ENCODE measurements at places on chromosomes 1 and 21.

DNA sequence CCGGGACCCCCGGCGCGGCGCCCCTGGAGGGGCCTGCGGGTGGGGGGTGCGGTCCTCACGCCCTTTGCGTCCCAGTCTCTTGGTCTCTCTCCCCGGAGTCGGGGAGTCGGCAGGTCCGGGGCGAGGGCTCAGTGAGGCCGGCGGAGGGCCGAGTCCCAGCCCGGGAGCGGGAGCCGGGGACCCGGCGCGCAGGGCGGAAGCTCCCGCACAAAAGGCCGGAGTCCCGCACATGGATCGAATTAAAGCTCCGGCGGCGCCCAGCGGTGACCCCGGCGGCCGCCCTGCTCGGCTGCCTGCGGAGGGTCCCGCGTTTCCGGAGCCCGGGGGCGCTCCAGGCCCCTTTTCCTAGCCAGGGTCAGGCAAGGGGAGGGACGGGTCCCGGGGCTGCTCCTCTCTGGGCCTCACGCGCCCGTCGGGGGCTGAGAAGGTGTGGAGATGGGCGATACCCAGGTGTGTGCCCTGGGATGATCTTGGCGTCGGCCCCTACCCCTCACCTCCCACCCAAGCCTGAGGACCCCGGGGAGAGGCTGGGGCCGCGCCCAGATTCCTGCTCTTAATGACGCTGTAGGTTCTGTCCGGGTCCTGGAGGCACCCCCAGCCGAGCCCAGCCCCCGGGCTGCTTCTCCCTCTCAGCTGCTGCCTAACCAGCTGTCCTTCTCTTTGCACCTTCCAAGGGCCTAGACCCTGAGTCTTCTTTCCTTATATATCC lies 512 bp downstream of the FBLIM1 start:
- DNase-seq, result no peak

GRCh38 chr1:5828308-5828935 lies 163.8 kb downstream of the NPHP4 start:
- DNase-seq, result no peak

DNA sequence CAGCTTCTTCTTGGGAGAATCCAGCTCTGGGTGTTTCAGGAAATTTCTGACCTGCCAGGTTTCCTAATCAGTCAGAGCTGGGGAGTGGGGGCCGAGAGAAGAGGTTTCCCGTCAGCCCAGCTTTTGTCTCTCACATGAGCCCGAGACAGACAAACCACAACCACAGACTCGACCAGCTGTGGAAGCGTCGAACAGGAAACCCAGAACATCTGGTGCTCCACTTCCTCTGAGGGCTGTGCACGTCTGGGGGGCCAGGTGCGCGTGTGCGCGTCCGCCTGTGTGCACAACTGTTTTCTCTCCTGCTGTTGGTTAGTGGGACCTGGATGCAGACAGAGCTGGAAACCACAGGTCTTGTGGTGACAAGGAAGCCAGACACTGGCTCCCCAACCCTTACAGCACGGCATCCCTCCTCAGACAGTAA lies 113.0 kb upstream of the SLC25A33 start:
- DNase-seq, result peak; percentile 46

DNA sequence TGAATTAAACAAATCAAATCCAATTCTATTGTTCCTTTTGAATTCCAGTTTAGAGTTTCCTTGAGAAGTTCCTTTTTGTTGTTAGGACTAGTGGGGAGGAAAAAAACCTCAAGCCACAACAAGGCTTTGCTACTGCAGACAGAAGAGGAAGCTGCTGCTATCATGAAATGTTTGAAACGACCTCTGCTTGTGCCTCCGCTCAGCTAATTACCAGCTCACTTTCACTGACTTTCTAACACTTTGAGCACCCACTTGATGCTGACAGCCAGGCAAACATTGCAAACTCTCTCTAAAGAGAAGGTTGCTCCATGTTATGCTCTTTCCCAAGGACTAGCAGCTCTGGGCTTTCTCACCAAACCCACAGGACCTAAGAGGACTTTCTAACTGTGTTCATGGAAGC lies 203.9 kb upstream of the PROX1 start:
- DNase-seq, result no peak

GRCh38 chr1:19885821-19886220 lies 3.6 kb downstream of the OTUD3 start:
- DNase-seq, result no peak

- DNase-seq, result no peak
These were observed 146.1 kb downstream of the SPATA46 start for GRCh38 chr1:162230517-162230916.

GRCh38 chr1:84691122-84691783 lies 992 bp upstream of the SSX2IP start:
- no peak for DNase-seq

GRCh38 chr1:17423781-17424245 lies 15.7 kb downstream of the RCC2 start:
- no peak for DNase-seq

GRCh38 chr1:177067752-177068410 lies 96.6 kb downstream of the ASTN1 start:
- no peak for DNase-seq

DNA sequence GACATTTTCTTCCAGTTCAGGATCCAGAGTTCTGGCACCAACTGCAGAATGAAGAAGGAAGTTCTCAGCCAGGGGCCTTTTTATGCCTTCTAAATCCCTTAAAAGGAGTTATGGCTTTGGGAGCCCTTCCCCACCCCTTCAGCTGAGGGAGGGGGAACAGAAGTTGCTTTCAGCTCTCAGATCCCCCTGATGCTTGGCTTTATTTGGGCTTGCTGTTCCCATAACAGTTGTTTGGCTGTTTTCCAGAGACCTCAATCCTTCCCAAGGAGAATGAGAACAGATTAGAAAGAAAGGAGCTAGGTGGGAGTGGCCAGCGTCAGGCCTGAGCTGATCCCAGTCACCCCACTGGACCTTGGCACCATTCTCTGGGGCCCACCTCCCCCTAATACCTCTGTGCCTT lies at the start of gene RPE65:
RPE65 (minus strand) TSS at position 54 of the 400 bp plus-strand sequence; CDS start at position 5, 49 bp downstream.
- DNase-seq, result no peak

- no peak for DNase-seq
These were observed 81.5 kb upstream of the CD1D start for GRCh38 chr1:158099185-158099584.

DNA sequence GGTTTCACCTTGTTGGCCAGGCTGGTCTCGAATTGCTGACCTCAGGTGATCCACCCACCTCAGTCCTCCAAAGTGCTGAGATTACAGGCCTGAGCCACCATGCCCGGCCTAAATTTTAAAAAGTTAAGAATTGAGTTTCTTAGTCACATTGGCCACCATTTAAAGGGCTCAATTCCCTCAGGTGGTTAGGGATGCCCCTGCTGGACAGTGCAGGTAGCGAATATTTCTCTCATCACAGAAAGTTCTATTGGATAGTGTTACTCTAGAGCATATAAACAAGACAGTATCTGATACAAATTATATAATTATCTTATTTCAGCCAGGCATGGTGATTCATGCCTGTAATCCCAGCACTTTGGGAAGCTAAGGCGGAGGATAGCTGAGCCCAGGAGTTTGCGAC lies 320.2 kb downstream of the ZP4 start:
- DNase-seq, result no peak

DNA sequence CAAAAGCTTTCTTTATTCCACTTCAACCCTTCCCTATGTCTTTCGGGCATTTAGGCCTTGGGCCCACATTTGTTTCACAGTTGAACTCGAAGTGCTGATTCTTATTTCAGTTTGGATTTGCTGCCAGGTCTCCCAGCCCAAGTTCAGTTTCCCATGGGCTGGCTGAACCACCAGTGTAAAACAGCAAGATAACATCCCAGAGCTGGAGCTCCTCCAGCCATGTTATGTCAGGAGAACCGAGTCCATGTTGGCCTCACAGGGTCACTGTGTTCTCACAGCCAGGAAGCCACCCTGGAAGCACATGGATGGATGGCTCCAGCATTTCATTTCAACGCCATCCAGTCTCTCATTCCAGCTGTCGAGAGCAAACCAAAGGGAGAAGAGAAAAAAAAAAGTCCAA lies 45.2 kb upstream of the RXRG start:
- DNase-seq, result no peak

- DNase-seq, result no peak
These were observed 28.4 kb downstream of the SLAMF6 start for GRCh38 chr1:160494620-160495019.

GRCh38 chr1:172778456-172779455 lies 119.9 kb downstream of the FASLG start:
- DNase-seq, result no peak

GRCh38 chr1:40344597-40344996 lies 27.5 kb upstream of the COL9A2 start:
- no peak for DNase-seq

- DNase-seq, result no peak
These were observed 7.9 kb downstream of the CD53 start for GRCh38 chr1:110880708-110881374.

DNA sequence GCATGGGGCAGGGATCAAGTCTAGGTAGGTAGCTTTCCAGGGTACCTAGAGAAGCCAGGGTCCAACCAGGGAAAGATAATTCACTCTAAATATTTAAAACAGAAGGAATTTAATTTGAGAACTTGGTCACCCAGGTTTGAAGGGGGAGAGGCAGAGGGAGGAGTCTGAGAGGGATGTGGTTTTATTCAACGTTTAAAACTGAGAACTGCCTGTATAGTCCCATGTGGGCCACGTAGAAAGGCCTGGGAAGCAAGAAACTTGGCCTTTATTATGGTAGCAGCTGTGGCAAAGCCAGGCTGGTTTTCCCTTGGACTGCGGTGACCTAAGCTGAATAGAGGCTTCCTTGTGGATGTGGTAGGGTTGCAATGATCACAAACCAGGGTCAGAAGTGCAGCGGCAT lies 42.0 kb upstream of the DUSP10 start:
- no peak for DNase-seq

- DNase-seq, result no peak
These were observed 448.9 kb upstream of the ADGRL2 start for GRCh38 chr1:81351864-81352263.

- DNase-seq, result no peak
These were observed 17.7 kb downstream of the LURAP1 start for GRCh38 chr1:46220808-46221207.

DNA sequence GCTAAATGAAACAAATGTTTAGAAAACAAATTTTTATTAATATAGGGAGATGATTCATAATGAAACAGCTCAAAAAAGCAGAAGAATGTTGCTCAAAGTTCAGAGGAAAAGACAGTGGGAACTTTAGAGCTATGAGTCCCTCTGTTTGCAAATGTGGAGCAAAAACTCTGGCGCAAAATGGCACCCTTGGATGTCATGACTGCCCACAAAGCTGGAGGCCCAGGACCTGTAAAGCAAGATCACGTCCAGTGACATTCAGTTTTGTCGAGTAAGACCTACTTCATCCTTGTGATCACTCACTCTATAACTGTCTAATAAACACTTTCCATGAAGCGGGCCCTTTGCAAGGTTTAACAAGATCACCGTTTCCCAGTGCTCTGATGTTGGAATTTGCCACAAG lies 9.1 kb upstream of the EXO1 start:
- DNase-seq, result no peak

GRCh38 chr1:103447471-103447870 lies 78.0 kb upstream of the RNPC3 start:
- DNase-seq, result no peak

- no peak for DNase-seq
These were observed 33.8 kb downstream of the PCNX2 start for GRCh38 chr1:233261695-233262094.

DNA sequence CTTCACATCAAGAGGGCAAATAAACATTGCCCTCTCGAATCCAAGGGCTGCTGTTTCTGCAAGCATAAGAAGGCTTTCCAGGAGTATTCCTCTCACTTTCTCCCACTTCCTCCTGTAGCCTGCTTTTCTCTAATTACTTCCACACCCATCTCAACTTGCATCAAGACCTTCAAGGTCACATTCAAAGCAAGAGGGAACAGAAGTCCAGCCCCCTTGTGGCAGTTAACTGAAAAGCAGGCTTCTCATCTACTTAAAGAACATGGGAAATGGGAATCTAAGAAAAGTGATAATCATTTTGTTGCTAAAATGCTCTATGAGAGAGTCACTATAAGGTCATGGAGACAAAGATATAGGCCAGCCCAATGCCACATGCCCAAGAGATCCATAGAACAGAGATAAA lies 874.4 kb downstream of the KCNT2 start:
- DNase-seq, result peak; percentile 34

DNA sequence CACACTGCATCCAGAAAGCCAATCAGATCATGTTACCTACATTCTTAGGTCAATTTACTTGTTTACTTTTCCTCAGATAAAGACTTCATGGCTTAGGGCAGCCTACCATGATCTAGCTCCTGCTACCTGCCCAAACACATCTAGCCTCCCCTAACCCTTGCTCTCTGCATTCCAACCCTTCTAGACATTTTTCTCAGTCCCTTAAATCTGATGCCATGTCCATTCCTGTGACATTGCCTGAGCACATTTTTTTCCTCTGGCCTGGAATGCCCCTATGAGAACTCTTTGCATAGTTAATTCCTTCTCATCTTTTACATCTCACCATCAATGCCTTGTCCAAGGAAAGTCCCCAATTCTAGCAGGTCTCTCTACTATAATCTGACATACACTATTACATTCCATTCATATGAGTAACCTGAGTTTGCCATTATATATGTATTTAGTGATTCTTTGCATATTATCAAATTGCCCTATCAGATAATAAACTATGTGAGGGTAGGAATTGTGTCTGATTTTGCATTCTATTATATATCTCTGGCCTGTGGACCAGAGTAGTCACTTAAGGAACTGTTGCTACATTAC lies 166.9 kb downstream of the COL11A1 start:
- DNase-seq, result no peak

DNA sequence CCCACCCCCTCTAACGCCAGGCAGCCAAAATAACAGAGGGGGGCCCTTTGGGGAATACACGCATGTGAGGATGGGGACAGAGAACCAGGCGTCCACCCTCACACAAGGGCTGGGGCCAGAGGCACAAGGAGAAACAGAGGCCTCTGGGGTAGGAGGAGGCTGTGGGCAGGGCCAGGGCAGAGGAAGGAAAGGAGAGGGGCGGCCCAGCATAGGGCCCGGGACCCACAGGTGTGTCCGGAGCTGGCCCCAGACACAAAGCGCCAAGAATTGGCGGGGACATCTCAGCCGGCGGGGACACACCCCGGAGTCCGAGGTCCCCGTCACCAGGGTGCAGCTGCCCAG lies 6.7 kb downstream of the PLEKHG5 start:
- DNase-seq, result no peak

GRCh38 chr21:31845151-31845729 lies 27.6 kb upstream of the HUNK start:
- no peak for DNase-seq

DNA sequence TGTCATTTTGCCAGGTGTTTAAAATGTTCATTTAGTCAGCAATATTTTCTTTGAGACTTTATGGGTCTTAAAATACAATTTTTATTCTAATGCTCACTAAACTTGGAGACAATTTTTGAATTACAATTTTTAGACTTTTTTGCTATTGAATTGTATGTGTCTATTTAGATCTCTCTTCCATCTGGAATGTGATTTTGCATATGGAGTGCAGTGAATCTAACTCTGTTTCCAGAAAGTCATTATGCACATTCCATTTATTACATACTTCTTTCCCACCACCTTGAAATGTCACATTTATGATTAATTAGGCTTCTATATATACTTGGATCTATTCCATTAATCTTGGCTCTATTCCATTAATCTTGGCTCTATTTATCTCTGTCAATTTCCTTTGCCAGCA lies 5.6 kb upstream of the TSPEAR start:
- no peak for DNase-seq

GRCh38 chr1:91791691-91792488 lies 94.1 kb downstream of the TGFBR3 start:
- no peak for DNase-seq
